ENCODE measurements at places on chromosomes 16 and 17.

GRCh38 chr16:70496513-70496912 lies 26.8 kb downstream of the COG4 start:
- no peak for DNase-seq

- no peak for DNase-seq
Measured at GRCh38 chr16:50313596-50314478, 47.5 kb downstream of the ADCY7 start.

- DNase-seq, result no peak
Measured at GRCh38 chr16:65384441-65384840, 262.6 kb upstream of the CDH11 start.

GRCh38 chr17:3918372-3919122 lies 2.3 kb upstream of the P2RX1 start:
- no peak for DNase-seq

DNA sequence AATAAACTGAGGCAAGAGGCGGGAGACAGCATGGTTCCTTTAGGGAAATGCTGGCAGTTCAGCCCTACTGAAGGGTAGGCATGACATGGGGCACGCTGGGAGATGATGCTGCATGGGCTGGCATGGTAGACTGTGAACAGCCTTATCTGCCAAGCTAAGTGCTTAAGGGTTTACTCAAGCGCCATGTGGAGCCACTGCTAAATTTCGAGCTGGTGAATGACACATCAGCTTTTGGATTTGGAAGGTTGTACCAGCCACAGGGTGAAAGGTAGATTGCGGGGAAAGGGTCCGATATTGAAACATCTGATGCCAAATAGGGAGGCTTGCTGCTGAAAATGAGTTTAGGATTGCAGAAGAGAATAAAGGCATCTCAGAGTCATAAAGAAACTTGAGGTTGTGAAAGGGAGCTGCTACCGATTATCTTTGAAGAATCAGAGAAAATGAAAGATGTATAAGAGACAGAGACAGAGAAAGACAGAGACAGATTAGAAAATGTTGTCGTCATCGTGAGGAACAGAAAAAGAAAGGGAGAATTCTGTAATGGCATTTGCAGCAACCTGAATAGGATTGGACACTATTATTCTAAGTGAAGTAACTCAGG lies 16.3 kb downstream of the PIK3R5 start:
- DNase-seq, result no peak

DNA sequence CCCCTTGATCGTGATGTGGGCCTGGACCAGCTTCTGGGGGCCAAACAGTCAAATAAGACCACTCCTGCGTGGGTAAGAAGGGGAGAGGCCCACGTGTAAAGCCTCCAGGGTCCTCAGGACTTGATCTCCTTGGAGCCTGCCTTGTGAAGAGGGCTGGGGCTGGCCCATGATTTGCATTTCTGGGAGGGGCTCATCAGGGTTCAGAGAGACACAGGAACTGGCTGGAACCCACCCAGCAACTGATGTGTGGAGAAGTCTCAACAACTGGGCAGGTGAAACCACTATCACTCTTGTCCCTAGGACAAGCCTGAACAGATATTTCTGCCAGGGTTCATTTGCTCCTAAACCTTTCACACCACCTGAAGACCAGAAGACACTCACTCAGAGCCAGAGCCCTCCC lies 214.7 kb downstream of the ZNF423 start:
- DNase-seq, result no peak

- no peak for DNase-seq
Measured at GRCh38 chr16:11627822-11628457, 40.3 kb upstream of the SNN start.

DNA sequence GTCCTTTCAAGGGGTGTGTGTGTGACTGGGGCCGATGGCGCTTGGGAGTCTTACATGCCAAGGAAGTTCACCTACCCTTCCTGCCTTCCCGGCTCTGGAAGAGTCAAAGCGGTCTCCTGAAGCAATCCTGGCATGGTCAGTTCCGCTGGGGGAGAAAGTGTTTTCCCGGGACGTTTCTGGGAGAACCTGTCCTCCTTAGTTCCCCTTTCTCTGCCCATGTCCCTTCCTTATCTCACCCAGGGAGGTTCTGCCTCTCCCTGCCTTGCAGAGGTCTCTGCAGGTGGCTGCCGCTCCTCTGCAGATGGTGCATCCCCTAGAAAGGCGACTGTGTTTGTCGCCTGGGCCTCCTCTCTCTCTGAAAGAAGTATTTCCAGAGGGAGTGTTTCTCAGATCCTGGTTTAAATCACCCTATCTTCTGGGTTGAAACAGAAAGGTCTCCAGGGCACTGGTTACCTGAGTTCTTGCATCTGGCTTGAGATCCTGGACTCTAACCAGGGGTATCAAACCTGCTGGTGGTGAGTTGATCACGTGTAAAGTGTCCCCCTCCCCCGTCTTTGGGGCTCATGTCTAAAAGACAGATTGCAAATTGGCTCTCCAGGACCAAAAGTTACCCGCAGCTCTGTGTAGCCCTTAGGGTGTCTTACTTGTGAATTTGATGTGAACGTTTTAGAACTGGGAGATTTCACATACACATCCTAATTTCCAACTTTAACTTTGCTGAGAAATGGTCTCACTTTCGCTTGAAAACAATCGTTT lies 1.9 kb downstream of the PRKCB start:
- no peak for DNase-seq

DNA sequence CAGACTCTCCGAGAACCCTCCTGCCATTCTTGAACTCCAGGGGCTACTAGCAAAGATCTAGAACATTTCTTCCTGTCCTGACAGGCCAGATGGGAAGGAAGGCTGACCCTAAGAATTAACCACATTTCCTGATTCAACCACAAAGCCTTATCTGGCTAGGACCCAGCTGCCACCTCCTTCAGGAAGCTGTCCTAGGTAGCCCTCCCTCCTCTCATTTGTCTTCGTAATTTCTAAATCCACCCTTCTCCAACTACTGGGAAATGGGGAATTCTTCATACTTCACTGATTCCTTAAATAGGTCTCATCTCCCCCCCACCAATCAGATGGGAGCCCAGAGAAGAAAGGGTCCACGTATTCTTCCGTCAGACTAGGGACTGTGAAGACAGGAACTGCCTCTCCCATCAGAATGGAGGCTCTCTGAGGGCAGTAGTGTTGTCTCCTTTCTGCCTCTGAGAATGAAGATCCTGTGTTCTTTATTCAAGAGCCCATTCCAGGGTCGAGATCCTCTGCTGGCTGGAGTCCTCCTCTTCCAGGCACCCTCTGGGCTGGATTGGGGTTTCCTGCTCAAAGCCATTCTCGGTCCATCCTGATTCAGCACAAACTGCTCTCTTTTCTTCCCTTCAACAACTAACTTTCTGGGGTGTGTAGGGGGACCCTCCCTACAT lies 2.1 kb downstream of the SAMD14 start:
- DNase-seq, result no peak

- no peak for DNase-seq
Measured at GRCh38 chr17:70006159-70006558, 68.9 kb upstream of the KCNJ16 start.

DNA sequence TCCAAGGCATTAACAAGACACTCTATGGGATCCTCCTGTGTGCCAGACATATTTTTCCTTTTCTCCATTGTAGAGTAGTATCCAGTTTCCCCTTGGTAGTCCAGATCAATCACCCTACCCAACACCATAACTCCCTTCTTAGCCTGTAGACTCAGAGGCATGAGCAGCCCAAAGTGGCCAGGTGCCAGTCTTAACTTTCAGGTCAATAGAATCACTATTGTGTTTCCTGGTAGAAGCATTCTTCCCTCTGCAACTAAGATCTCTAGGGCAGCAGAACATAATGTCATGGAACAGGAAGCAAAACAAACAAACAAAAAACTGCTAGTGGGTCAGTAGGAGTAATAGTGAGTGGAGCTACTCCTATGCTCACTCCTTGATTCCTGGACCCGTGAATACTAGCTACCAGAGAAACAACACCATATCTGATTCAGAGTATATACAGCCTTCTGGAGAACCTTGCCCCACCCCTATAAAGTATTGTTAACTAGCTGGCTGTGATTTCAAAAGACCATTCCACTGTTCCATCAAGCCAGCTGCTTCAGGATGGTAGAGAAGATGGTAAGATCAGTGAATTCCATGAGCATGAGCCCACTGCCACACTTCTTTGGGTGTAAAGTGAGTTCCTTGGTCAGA lies 11.2 kb upstream of the CLEC19A start:
- DNase-seq, result no peak

- DNase-seq, result no peak
Measured at GRCh38 chr17:35052780-35053179, 10.7 kb downstream of the RFFL start.

DNA sequence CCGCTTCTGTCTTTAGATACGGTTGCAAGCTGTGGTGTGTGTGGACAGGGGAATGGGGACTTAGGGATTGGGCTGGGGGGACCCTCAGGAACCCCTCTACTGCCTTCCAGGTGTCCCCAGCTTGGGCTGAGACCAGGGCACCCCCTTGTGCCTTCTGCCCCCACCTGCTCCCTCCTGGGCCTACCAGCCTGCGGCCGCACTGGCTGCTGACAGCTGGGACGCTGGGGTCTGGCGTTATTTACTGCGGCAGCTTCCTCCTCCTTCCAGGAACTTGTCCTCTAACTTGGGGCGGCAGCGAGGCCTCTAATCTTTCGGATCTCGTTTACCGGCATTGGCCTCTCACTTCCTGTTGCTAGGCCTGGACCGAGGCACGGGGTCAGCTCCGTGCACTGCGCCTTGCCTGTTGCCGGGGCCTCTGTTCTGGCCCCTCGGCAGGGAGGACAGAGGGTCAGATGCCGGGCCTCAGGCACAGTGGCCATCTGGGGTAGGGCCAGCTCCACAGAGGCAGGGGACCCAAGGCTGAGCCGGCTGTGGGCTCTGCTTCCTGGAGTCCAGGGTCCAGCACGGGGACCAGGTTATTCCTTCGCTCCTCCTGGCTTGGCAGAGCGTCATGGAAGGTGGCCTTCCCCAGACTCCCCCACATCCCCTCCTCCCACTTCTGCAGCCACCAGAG lies 31.8 kb downstream of the TMEM235 start:
- DNase-seq, result no peak

DNA sequence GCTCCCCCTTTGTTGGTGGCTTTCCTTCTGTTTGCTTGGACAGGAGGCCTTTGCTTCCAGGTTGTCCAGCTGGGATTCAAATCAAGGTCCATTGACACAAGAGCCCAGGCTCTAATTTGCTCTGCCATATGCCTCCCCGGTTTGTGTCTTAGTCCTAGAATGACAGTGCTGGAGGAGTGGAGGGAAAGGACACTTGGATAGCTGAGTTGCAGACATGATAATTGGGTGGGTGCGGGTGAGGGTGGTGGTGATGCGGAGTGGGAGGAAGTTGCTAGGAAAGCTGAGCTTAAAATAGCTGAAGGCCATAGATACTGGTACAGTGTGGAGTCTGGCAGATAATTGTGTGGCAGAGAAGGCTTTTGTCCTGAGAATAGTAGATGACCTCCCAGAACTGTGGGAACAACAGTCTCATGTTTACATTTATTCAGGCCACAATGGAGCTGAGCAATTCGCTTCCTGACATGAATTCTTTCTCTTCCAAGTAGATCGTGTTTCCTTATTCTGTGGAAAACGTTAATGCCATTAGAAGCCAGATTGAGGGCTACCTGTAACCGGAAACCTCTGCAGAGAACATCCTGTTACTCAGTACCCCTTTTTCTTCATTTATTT lies 23.8 kb downstream of the SEC14L1 start:
- DNase-seq, result no peak

DNA sequence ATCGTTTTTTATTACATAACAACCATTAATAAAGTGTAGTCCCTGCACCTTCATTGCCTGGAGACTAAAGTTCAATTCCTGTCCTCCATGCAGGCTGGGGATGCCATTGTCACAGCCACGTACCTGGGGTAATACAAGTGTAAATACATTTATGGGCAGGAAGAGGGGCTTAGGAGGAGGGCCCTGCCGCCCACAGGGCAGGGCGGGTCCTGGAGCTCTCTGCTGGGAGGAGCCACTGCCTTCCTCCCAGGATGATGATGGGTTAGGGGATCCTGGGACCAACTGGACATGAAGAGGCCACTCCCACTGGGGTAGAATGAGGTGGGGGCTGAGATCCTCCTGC lies 44.1 kb upstream of the SLC38A10 start:
- no peak for DNase-seq

GRCh38 chr16:59148056-59148768 lies 414.1 kb upstream of the GOT2 start:
- DNase-seq, result no peak

DNA sequence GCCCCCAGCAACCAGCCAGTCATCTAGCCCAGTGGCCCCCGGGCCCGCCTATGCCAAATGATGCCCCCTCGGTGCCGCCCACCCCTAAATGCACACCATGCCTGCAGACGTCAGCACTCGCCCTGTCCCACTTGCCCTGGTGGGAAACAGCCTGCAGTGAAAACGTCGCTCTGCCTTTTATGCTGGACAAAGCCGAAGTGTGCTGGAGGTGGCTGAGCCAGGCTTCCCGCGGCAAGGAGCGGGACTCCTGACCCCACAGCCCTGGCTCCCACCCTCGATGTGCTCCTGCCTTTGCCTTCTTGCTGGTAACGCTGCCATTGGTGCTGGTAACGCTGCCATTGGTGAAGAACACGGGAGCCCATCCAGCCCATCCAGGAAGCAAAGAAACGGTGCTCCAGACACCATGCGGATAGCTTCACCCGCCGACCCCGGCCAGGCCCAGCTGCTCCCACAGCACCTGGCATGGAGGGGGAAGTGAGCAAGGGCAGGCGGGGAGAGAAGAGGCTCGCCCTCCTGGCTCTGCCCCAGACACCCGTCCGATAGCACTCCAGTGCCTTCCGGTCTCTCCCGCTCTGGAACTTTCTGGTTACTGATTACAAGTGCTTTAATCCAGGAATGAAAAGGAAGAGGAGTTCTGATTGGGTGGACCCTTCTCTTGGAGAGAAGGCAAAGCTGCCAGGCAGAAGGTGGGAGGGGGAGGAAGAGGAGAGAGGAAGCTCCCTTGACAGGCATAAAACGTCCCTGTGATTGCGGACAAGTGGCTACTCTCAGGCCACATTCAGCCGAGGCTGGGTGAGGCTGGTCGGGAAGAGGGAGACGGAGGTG lies 4.0 kb upstream of the BAIAP2 start:
- DNase-seq, result no peak

GRCh38 chr16:83974475-83974874 lies 6.4 kb downstream of the NECAB2 start:
- DNase-seq, result no peak

- DNase-seq, result no peak
Measured at GRCh38 chr17:32487473-32488176, 832 bp downstream of the CDK5R1 start.

DNA sequence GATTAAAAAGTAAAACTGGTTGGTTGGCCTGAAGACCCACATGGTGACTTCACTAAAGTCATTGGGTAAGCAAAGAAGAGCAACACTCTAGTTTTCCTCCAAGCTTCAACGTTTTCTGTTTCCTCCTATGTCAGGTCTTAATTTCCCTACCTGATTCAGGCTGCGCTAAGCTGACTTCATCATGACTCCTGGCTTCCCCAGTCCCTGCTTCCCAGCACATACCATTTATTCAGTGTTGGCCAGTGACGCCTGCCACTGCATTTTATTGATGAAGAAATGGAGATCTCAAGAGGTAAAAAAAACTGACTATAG lies 645.3 kb downstream of the WWOX start:
- no peak for DNase-seq

- DNase-seq, result no peak
Measured at GRCh38 chr17:81256616-81257015, 17.5 kb downstream of the NDUFAF8 start.

All from GOT3 (cell line).